A549 treated with Mapracorat at 1 μM for 4 hours (cell line): ENCODE measurements at places on chromosomes 7 and 10. TPM values are rescaled to one million over a fixed set of nuclear protein-coding genes. Genes with fewer than 3 reads are reported as not detected.

Gene ANKRD2
- 4.7 to 7.9 TPM (median 6.3 TPM) in 5 replicates for total RNA-seq

Gene CYP2E1
- total RNA-seq = 0.15 to 0.37 TPM (median 0.23 TPM) in 4 of 5 replicates, not detected in the other

Gene CABCOCO1
- total RNA-seq = 0.19 to 0.83 TPM (median 0.27 TPM) in 5 replicates

Gene SPDYE9
- not detected in 5 replicates for total RNA-seq

Gene GCK
- total RNA-seq = not detected in 5 replicates

Gene MLXIPL
- 0.61 to 1.6 TPM (median 0.95 TPM) in 5 replicates for total RNA-seq

Gene GPR85
- total RNA-seq = not detected in 5 replicates
